ENCODE measurements at places on chromosomes 16 and 17. TPM values are rescaled to one million over a fixed set of nuclear protein-coding genes. Genes with fewer than 3 reads are reported as not detected.

Gene KRTAP2-2
- total RNA-seq: not detected

Gene MC1R
- 1.0 TPM for total RNA-seq

Gene KRTAP1-5
- total RNA-seq: not detected

Gene KRT16
- total RNA-seq: not detected

Gene ARHGDIG
- total RNA-seq: 0.13 TPM

Gene TEKT3
- total RNA-seq: not detected

Gene CRHR1
- total RNA-seq: not detected

All from dermis microvascular lymphatic vessel endothelial cell (primary cell).